ENCODE measurements at places on chromosomes 3 and 15. TPM values are rescaled to one million over a fixed set of nuclear protein-coding genes. Genes with fewer than 3 reads are reported as not detected.

The INAFM2 gene
- total RNA-seq: 2.4 TPM

The C3orf52 gene
- total RNA-seq: 7.5 TPM

DNA sequence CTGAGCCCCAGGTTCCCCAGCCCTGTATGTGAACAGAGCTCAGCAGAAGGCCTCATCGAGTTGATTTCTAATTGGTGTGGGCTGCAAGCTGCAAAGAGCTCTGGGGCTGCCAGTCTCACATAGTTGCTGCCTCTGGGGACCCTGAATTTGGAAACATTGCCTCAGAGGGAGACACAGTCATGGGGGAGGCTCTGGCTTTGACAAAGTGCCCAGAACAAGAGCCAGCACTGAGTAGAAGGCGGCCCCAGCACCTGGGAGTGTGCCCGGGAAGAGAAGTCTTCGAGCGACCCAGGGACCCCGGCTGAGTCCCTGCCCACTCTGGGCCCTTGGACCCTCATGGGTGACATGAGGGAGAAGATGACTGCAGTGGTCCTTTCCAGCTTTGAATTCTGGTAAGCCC, 7.3 kb downstream of the NTRK3 start:
- DNase-seq: no peak
- H3K4me3 ChIP-seq: no peak overlapping the region
- H3K4me1 ChIP-seq: no peaks in the 10 kb centered on the region

- H3K27me3 ChIP-seq: no peaks in the 10 kb centered on the region
- H3K36me3 ChIP-seq: no peaks in the 10 kb centered on the region
- H3K4me1 ChIP-seq: no peaks in the 10 kb centered on the region
- no peak overlapping the region for H3K27ac ChIP-seq
- H3K4me3 ChIP-seq: no peak overlapping the region
Measured at GRCh38 chr15:50077651-50078050, 41.4 kb downstream of the ATP8B4 start.

Measured in PC-9 (cell line).